ENCODE measurements at places on chromosomes 5 and 9.

DNA sequence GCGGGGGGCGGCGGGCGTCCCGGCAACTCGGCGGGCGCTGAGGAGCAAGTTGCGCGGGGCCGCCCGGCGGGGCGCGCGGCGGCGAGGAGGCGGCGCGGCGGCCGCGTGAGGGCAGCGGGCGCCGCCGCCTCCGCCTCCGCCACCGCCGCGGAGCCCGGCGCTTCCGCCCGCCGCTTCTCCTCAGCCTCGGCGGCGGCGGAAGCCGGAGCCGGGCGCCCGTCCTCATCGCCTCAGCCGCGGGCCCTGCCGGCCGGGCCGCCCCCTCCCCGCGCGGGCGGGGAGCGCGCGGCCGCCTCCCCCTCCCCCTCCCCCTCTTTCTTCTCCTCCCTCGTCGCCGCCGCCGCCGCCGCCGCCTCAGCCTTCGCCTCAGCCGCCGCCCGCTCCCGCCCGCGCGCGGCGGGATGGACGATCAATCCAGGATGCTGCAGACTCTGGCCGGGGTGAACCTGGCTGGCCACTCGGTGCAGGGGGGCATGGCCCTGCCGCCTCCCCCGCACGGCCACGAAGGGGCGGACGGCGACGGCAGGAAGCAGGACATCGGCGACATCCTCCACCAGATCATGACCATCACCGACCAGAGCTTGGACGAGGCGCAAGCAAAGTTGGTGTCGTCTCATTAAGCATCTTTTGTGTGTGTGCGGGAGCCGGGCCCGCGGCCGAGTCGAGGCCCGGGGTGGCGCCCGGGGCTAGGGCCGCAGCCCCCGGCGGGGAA, at the start of gene PBX3:
Gene PBX3, plus strand, starts transcription at position 321 of the 712 bp plus-strand sequence.
- DNase-seq: peak; percentile 54

GRCh38 chr5:180330810-180331646, 22.1 kb downstream of the GFPT2 start:
- DNase-seq: peak; percentile 96

DNA sequence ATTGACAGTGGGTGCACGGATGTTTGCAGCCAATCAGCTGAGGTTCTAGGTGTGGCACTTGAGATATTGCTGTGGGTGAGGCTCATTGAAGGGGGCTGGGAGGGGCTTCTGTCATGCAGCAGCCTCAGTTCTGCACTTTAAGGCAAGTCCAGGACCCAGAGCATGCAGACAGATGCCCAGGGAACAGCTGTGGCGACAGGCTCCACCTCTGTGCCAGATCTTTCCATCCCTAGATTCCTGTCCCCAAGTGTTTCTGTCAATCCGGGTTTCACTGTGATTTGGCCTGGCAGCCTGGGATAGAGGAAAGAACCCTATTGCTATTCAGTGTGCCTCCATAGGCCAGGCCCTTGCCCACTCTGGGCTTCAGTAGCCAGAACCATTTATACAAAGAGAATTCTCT, 20.8 kb upstream of the CERCAM start:
- DNase-seq: no peak

GRCh38 chr5:26833596-26833995, 204.8 kb downstream of the CDH9 start:
- DNase-seq: peak; percentile 62

DNA sequence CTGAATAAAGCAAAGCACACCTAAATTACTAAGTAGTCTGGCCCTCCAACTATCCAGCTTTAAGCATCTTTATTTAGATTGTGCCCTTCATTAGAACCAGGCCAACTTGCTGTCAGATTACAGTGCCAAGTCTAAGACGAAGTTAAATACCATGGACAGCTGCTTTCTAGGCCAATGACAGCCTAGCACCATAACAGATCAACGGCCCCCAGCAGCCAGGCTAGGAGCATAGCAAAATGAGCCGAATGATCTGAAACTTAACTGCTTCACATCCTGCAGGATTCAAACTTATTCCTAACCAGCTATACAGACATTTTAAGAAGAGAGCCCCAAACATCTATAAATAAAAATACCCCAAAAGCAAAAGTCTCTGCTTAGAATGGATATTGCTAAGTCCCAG, 6.8 kb downstream of the SLC24A2 start:
- DNase-seq: no peak

DNA sequence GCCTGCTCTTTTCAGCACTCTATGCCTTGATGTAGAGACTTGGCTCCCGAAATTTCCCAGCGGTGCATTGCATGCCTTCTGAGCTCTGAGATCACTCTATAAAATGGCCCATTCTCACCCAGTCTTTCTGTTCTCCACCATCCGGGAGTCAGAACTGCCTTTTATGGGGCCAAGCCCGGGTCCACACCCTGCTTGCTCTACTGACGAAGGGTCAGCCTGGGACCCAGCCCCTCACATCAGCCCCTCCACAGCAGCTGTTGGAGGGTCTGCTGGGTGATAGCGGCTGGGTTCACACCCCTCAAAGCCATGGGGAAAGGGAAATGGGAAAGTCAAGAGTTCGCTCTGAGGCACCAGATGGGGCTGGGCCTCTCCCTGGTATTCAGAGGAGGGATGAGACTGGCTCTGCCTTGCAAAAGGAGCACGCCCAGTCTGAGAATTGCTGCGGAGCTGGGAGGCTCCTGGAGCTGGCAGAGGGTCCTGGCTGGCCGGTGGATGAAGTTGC, 66.0 kb upstream of the ORM1 start:
- no peak for DNase-seq

GRCh38 chr5:14476786-14477435, 104.7 kb upstream of the OTULINL start:
- DNase-seq: peak; percentile 77

DNA sequence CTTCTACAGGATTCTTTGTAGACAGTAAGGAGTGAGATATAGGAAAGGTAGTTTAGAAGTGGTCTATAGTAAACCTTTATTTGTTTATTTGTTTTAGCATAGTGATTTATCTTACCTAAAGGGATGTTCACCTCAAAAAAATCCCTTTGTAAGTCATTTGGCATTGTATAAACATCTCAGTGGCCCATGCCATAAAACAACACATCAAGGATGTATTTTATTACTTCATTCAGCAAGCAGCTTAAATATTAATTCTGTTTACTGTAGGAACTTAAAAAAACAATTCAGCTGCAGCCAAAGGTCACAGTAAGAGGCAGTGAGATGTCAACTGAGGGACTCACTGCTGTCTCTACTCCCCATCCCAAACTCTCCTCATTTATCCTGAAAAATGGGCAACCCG, 452.7 kb downstream of the HINT1 start:
- DNase-seq: no peak

- DNase-seq: no peak
These were observed 15.0 kb downstream of the TRPM6 start for GRCh38 chr9:74872619-74873233.

- no peak for DNase-seq
These were observed 11.6 kb upstream of the CETN3 start for GRCh38 chr5:90421136-90421535.

- peak; percentile 11 for DNase-seq
These were observed 339.2 kb downstream of the ARL15 start for GRCh38 chr5:53971131-53971530.

DNA sequence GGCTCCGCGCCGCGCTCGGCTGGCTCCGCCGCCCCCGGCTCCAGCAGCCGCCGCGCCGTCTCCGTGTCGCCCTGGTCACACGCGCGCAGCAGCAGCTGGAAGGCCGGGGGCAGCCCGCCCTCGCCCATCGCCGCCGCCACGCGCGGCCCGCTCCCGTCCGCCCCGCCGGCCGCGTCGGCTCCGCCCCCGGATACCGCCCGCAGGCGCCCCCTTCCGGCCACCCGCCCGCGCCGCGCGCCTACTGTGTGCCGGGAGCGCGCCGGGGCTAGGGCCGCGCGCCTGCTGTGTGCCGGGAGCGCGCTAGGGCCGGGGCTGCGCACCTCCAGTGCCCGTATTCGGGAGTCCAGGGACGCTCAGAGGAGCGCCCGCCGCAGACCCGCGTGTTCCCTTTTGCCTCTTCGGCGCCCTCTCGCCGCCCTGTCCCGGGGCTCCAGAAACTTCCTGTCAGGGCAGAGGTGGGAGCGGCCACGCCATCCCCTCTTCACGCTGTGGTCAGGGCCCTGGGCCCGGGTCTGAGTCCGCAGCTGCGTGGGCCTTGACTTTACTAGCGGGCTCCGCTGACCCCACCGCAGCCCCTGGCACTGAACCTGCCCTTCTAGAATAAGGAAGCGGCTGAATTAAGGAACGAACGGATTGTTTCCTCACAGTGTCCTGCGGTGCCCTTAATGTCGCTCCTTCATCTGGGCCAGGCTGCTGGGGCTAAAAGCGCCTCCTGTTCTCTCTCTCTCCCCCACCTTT, at the start of gene ANKS6:
Gene ANKS6, minus strand, starts transcription at position 192 of the 738 bp plus-strand sequence. Its CDS starts 64 bp downstream, at position 128.
- peak; percentile 78 for DNase-seq

- DNase-seq: no peak
These were observed 49.1 kb downstream of the MTREX start for GRCh38 chr5:55356896-55357295.

DNA sequence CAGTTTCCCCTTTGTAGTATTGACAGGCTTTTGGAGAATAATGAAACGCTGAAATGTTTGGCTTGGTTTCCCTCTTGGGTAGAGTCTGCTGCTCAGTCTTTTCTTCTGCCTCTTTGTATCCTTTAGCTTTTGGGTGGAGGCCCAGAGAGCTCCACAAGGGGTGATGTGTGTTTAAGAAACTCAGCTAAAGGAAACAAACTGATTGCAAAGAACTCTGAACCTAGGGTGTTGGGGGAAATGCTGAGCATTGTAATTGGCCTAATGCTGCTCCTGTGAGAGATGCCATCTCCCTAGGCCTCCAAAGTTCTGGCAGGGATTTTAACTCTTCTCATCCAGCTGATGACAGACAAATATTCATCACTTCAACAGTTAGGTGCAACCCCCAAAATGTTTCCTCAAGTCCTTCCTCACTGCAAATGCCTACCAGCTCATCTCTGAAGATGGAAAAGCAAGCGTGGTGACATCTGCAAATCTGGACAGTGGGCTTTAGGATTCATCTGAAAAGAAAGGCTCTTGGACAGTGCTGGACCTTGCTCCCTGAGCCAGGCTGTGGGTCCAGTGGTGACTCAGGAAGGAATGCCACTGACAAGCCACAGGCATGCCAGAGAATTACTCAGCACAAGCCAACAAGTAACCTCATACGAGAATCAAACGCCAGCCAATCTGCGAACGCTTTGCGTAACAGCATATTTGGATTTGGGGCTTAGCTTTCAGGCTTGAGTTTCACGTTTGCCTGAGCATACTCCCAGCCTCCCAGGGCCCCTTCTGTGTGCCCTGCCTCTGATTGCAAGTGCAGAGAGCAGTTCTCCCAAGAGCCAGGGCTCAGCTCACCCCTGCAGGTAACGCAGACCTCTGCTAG, 30.5 kb upstream of the ZSWIM6 start:
- peak; percentile 99 for DNase-seq

GRCh38 chr5:56739990-56740389, 75.4 kb upstream of the MAP3K1 start:
- peak; percentile 6 for DNase-seq

GRCh38 chr5:9712506-9712905, 82.4 kb upstream of the TAS2R1 start:
- peak; percentile 94 for DNase-seq

DNA sequence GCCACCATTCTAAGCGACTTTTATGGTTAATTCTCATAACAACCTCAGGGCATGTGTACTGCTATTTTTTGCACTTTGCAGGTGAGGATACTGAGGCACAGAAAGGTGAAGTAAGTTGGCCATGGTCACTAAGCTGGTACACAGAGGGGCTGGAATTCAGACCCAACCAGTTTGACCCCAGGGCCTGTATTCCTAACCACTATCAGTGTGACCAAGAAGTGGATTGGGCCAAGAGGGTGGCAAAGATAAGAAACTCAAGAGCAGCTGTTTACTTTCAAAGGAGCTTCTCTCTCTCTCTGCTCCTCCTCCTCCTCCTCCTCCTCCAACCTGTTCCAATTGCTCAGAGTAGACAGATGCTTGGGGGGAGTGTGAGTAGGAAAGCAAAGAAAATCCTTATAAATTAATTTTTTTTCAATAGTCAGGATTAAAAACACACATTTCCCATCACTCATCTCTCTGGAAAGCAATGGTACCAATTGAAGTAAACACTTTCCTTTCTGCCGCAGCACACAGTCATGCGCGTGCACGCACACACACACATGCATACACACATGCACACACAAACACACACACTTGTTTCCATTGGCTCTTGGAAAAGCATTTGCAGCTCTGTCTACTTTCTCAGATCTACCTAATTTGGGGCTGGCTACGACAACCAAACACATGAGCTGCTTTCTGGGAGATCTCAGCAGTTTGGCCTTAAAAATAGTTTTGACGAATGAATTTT, 736.7 kb upstream of the WWC1 start:
- no peak for DNase-seq

DNA sequence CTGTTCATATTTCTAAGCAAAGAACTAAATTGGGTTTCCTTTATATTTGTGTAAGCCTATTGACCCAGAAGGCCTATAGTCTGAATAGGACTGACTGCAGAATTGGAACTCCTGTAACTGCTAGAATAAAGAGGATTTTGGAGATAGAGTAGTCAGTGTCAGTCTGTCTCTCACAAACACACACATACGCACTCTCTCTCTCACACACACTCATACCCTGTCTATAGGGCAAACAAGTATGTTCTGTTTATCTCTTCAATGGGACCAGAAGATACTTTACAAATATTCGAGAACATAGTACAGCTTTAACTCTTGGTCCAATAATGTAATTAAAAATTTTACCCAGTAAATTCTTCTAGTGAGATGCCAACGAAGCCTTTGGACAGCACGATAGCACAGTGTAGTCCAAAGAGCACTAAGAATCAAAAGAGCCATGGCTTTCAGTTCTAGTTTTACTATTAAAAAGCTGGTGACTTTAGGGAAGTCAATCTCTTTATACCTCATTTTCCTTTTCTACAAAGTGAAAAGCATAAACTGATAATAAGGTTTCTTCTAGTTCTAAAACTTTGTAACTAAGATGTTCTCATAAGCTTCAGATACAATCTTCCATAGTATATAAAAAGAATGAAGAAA, 19.3 kb downstream of the ABHD17B start:
- DNase-seq: no peak

- DNase-seq: no peak
These were observed 74.7 kb upstream of the SPIN1 start for GRCh38 chr9:88313364-88314220.

- DNase-seq: peak; percentile 81
These were observed 65.7 kb downstream of the EFNA5 start for GRCh38 chr5:107604990-107605389.

DNA sequence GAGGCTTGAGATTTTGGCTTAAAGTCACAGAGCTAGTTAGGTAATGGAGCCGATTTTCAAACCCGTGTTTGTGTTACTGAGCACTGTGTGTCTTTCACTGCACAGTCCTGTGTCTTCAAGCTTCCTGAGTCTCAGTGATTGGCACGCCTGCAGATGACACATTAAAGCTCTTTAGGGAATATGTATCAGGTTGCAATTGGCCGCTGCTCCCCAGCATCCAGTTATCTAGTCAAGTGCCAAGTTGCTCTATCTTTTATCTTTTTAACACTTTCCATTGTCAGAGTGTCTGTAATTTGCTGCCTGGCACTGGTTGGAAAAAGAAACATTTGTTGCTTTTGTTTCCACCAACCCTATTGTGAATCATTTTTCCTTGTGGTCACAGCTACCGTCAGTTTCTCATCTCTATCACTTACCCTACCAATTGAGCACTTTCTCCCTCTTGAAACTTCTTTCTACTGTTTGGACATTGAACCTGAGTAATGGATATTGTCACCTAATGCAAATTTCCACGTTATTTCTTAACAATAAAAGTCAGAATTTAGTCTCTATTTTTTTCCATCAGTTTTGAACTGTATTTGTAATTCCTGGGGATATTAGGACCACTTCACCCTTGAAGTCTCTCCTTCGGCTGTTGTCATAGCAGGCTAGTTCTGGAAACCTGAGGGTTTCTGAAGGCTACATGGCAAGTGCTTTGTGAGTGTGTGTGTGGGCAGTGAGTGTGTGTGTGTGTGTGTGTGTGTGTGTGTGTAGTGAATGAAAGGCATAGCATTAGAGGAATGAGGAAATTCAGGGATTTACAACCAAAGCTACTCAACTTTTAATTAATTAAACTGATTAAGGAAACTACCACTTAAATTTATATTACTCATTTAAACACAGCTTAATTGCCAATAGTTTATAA, 274.3 kb downstream of the ISL1 start:
- no peak for DNase-seq
